ENCODE measurements at places on chromosomes 6 and 20.

DNA sequence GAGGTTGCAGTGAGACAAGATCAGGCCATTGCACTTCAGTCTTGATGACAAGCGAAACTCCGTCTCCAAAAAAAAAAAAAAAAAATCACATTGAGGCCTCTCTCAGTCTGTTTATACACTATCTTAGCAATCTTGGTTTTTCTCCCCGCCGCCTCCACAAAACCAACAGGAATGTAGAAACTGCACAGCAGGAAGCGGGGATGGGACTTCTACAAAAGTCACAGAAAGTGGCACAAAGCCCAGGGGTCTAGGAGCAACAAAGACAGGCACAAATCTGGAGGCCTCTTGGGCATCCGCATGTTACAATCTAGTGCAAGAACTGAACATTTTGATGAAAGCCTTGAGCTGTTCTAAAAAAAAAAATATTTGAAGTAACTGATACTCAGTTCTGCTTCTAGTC, 48.6 kb downstream of the KDM1B start:
- DNase-seq, result no peak

DNA sequence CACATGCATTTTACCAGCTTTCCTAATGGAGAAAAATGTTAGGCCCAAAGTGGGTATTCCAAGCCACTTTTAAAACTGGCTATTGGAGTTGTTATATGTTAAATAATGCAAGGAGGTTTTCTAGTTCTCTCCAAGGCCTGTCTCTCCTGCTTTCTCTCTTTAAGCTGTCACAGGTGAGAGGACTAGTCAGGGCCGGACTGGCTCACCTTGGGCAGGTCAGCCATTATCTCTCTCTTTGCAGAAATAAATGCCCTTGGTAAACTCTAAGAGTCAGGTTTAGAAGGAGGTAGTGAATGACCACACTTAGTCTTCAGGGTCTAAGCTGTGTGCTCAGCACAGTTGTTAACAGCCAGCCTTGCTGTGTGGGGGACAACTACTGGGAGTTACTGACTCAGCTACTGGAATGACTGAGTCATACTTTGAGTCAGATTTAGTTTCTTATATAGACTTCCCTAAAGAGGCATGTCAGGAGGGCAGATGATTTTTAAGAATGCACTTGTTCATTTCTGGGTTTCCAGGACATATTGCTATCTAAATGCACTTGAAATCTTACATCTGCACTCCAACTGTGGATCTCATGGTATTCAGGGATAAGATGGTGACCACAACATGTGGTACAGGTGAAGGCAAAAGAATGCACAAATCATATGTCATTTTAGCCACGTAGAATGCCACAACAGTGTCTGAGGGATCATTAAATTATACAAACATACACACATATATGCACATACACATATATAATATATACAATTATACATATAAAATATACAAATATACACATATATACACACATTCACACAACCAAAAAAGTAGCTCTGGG, 719.4 kb downstream of the EPM2A start:
- no peak for DNase-seq

GRCh38 chr6:159778542-159779103, 10.8 kb downstream of the TCP1 start:
- no peak for DNase-seq

DNA sequence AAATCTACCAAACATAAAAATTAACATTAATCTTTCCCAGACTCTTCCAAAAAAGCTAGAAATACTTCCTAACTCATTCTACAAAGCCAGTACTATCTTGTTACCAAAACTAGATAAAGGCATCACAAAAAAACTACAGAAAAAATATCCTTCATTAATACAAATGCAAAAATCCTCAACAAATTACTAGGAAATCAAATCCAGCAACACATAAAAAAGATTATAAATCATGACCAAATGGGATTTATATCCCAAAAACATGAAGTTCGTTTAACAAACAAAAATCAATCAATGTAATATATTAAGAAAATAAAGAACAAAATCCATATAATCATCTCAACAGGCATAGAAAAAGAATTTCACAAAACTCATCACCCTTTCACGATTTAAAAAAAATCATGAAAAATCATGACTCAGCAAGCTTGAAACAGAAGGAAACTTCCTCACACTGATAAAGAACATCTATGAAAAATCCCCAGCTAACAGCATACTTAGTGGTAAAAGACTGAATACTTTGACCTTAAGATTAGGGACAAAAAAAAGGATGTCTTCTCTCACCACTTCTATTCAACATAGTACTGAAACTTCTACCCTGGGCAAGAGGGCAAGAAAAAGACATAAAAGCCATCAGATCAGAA, 43.2 kb downstream of the RANBP9 start:
- no peak for DNase-seq

DNA sequence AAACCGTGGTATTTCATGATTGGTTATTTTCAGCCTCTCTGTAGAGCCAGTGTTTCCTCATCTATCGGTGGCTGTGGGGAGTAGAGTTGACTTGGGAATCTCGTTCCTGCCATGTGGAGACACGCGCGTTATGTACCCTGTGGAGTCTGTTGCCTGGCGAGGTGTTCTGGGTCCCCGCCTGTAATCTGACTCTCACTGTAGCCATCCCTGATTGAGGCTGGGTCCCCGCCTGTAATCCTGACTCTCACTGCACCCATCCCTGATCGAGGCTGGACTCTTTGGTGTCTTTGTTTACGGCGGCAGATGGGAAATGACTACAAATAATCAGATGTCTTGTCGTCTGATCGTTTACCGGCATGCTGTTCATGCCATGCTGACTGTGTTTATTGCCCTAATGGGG, 153.9 kb downstream of the DTNBP1 start:
- no peak for DNase-seq

- no peak for DNase-seq
These were observed 30.3 kb upstream of the SERPINB1 start for GRCh38 chr6:2871953-2872352.

DNA sequence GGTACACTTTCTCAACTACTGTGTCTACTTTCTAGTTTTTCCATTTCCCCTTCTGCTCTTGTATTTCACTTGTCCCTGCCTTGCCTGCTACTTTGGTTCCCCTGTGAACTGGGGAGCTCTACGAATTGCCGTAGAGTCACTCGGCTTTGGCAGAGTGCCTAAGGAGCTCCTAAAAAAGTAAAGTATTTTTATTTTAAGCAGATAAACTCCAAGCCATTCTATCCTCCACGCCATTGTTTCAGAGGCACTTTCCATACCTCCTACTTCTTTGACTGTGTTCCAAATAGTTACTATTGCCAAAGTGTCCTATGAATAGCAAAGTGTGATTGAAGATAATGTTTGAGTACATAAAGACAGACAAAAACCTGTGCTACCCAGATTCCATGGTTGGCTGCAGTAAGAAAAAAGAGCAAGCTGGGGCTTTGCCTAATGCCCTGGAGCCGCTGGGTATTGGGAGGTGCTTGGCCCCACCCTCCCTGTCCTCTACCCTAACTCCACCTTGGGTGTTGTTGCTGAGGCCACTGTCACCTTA, 5.1 kb upstream of the MBOAT1 start:
- no peak for DNase-seq

DNA sequence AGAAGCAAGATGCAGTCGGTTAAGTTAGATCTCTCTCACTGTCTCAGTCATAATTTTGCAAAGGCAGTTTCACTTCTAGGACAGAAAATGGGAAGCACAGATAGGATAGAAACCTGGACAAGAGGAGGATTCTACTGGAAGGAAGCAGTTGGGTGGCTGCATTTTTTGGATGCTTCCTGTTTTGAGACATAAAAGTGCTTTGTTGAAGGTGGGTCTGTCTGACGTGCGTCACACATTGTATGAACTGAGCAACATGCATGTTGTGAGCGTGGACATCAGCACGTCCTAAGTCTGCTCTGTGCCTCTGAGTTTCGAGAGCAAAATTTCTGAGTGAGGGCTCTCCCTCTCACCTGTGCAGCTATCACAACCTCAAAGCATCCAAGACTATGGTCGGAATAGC, 68.7 kb upstream of the SNX9 start:
- no peak for DNase-seq

DNA sequence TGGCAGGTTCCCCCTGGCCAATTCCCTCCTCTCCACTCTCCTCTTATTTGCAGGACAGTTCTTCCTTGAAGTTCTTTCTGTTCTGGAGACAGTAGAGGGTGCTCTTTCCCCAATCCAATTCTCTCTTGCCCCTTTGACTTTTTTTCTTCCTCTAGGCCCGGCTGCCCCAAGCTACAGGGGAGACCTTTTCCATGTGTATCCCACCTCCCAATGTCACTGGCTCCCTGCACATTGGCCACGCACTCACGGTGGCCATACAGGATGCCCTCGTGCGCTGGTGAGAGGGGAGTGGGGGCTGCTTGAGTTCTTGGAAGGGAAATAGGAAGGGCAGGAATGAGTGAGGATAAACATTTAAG, 1.5 kb downstream of the VARS2 start:
- no peak for DNase-seq

GRCh38 chr6:5055118-5055517, 30.0 kb upstream of the PPP1R3G start:
- DNase-seq, result no peak

DNA sequence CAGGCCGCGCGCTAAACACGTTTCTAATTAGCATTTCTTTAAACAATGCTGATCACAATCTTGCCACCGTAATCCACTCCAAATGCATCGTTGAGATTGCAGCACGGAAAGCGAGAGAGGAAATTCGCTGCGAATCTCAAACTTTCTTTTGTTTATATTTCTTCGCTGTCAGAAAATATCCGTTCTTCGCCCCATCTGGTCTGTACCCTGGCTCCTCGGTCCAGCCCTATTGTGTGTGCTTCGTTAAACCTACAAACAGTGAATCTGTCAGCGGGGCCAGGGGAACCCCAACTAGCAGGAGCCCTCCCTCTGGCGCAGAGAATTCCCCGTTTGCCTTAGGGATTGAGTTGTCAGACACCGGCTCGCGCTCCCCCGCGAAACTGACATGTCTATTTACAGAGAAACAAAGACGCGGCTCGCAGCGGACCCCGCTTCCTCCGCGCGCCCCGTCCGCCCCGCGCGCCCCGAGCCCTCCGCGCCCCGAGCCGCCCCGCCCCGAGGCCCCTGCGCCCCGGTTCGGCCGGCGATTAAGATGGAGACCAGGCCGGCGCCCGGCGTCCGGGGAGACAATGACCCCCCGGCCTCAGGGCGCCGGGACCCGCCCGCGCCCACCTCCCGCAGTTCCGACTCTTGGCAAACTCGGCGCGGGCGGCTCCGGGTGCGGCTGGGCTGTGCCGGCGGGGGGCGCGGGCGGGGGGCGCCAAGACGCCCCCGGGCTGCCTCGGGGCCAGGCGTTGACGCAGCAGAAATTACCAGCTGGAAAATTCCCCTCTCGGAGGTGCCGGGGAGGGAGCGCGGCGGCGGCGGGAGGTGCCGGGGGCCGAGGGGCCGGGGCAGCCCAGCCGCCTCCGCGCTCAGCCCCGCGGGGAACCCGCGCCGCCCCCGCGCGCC, 874 bp downstream of the ZBTB46 start:
- DNase-seq, result no peak

- no peak for DNase-seq
These were observed 725 bp downstream of the OSER1 start for GRCh38 chr20:44209686-44210405.

- DNase-seq, result no peak
These were observed 159.6 kb upstream of the ZNF217 start for GRCh38 chr20:53752971-53753879.

GRCh38 chr6:160368670-160369069, 20.5 kb downstream of the SLC22A3 start:
- DNase-seq, result no peak
